ENCODE measurements at places on chromosomes 3 and 15. TPM values are rescaled to one million over a fixed set of nuclear protein-coding genes. Genes with fewer than 3 reads are reported as not detected.

GRCh38 chr15:35757361-35757760, 211.4 kb upstream of the DPH6 start:
- no peak for DNase-seq

DNA sequence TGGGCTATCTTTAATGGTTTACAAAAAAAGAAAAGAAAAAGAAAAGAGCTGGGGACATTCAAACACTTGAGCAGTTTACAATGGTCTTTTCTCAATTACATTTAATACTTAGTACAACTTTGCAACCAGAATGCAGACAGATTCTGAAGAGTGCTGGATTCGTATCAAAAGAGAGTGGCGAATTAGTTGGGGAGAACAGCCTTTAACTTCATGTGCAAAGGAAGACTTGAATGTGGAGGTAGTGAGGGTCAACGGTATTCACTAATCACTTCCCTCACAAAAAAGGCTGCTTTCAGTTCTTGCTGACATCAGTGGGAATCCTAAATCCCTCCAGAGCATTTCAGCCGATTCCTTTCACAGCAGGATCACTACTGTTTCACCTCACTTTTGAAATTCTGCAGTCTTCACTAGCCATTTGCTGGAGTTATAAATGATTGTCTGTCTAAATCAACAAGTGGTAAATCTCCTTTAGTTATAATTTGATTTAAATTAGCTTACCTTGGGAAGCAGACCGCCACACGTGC, 323.0 kb upstream of the SEMA6D start:
- no peak for DNase-seq

GRCh38 chr15:86876387-86876944, 796.8 kb downstream of the AGBL1 start:
- no peak for DNase-seq

DNA sequence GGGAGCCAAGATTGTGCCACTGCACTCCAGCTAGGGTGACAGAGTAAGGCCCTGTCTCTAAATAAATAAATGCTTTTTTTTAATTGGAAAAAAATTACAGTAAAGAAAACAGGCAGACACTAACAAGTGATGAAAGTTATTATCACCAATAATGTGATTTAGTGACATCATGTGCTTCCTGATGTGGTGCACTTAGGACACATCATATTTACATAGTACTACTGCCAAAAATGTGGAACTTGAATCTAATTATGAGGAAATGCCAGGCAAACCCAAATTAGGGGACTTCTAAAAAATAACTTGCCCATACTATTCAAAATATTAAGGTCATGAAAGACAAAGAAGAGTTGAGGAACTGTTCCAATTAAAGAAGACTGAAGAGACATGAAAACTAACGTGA, 30.8 kb downstream of the MAP4 start:
- no peak for DNase-seq

KIF15 gene
- polyA plus RNA-seq = 9.2 TPM

- no peak for DNase-seq
Measured at GRCh38 chr15:91947293-91947679, 93.8 kb downstream of the SLCO3A1 start.

CPN2 gene
- polyA plus RNA-seq = not detected

GRCh38 chr15:98547275-98547674, 101.1 kb upstream of the IGF1R start:
- DNase-seq = no peak

KNG1 gene
- polyA plus RNA-seq = not detected

CCNB2 gene
- 14.1 TPM for polyA plus RNA-seq

DNA sequence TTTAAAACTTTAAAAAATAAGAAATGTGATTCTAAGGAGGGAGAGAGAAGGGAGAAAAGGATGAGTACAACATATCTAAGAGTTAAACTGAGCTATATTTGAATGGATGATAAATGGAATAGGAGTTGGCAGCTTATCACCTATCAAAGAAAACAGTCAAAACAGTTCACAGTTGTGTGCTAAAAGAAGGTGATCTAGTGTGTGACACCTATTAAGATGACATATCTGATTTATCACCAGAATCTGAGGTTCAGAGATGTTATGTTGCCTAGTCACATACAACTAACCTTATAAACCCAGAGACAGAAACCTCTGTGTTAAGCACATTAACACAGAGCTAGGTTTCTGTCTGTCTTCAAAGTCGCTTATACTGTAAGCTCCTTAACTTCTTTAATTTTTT, 3.0 kb downstream of the ATP13A3 start:
- no peak for DNase-seq

PIGBOS1 gene
- 10.9 TPM for polyA plus RNA-seq

GRCh38 chr3:177823701-177824189, 626.5 kb upstream of the TBL1XR1 start:
- DNase-seq = no peak

SLC9C1 gene
- 0.42 TPM for polyA plus RNA-seq

DNA sequence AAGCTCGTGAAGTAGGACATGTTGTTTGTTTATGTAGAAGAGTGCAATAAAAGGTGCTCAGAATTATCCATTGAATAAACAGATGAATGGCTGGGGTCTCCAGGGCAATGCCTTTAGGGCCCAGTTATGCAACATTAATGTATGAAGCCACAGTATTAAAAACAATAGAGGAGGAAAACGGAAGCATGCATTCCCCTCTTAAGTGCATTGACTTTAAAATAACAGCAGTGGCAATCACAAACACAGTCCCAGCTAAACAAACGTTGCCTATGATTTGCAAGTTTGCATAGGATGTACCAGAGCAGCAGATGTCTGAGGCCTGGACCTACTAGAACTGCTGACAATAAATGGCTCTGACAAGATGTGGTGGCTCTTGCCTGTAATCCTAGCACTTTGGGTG, 60.6 kb upstream of the GCNT3 start:
- no peak for DNase-seq

- no peak for DNase-seq
Measured at GRCh38 chr15:64864068-64864467, 22.4 kb downstream of the PLEKHO2 start.

CAMP gene
- 1.5 TPM for polyA plus RNA-seq

- DNase-seq = no peak
Measured at GRCh38 chr3:15271785-15272381, 60.5 kb downstream of the SH3BP5 start.

CAND2 gene
- 59.0 TPM for polyA plus RNA-seq

DNA sequence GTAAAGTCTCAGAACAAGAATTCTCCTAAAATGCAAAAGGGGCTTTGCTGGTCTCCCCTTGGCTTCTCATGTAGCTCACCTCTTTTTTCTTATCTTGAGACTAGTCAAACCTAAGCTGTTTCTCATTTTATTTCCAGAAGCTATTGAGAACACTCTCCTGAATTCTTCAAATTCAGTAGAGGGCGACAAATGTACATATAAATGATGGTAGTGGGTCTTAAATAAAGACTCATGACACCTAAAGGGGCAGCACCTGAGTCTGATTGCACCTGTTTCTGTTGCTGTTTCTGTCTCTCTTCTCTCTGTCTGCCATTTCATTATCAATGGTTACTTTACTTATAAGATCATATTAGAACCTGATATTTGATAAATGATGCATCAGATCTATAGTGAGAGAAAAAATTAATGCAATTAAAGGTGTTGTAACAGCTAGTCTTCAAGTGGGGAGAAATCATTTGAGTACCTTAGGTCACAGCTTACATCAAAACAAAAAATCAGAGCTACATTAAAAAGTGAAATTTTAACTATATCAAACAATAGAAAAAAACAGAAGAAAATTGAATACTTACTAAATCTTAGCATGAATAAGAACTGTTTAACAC, 7.0 kb downstream of the ADIPOQ start:
- no peak for DNase-seq

THPO gene
- 1.8 TPM for polyA plus RNA-seq

GRCh38 chr3:139312959-139313358, 30.9 kb upstream of the MRPS22 start:
- no peak for DNase-seq

MESP1 gene
- polyA plus RNA-seq = 0.85 TPM

CPNE9 gene
- not detected for polyA plus RNA-seq

DNA sequence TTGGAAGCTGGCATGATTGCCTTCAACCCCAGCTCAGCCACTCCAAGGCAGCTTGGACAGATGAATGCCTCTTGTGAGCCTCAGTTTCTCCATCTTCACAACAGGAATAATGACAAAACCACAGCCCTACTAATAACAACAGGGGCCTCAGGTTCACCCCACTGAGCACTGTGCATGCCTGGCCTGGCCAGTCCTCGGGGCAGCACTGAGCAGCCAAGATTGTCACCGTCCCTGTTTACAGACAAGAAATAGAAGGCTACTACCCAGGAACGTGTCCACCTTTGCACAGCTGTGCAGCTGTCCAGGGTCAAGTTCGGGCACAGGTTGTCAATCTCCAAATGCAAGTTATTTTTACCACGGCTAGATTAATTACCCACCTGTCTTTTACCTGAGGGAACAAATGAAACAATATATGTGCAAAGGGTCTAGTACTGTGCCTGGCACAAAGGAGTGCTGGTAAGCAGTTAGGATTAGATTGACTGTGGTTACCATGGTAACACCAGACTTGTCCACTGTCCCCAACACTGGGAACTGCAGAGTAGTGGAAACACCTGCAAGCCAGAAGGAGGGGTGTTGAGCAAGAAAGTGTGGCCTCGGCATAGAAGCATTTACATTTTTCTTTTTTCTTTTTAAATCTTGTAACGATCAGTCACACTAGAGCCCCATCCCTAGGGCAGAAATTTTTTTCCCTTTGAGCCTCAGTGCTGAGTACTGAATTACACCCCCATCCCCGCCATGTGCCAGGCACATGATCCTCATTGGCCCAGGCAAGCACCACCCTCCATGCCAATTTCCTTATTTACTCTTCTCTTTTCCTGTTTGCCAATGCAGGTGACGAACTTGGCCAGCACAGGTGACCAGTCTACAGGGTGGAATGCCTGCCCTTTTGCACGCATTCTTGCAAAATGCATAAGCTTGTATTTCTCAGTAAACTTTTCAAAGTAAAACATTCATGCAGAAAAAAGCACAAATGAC, 66.3 kb upstream of the SLC6A6 start:
- DNase-seq = no peak

CACNA2D2 gene
- 4.3 TPM for polyA plus RNA-seq

GRCh38 chr3:143484846-143485512, 363.3 kb downstream of the SLC9A9 start:
- no peak for DNase-seq

- DNase-seq = no peak
Measured at GRCh38 chr15:28093752-28094535, 5.2 kb downstream of the OCA2 start.

DNA sequence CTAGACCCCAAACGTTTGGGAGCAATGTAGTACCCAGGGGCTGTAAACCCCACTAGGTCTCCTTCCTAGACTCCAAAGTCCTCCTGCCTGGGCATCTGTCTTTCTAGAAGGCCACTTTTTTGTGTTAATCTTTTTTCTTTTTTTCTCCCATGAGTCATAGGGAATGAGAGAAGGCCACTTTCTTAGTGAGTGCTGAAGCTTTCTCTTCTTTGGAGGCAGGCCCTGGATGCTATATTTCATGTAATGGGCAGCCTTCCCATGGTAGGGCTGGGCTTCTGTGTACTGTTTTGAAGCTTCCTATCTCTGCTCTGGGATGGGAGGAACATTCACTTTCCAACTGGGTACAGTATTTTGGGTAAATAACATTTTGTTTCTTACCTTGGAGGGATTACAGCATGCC, 15.2 kb upstream of the RTP2 start:
- no peak for DNase-seq

DNA sequence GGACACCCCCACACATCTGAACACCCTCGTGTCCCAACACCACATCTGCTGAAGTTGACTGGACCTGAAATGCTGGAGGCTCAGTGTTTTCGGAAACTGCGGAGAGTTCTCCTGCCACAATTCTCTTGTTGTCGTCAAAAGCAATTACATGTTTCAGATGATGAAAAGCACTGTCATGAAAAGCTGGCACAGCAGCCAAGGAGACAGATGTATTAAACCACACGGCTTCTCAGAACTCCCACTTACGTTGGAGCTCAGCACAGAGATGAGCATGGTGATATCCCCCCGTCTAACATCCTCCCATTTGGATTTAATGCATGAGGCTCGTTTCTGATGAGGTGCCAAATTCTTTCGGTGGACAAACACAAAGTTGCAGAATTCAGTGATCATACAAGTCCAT, 180.1 kb downstream of the RORA start:
- DNase-seq = no peak

DNA sequence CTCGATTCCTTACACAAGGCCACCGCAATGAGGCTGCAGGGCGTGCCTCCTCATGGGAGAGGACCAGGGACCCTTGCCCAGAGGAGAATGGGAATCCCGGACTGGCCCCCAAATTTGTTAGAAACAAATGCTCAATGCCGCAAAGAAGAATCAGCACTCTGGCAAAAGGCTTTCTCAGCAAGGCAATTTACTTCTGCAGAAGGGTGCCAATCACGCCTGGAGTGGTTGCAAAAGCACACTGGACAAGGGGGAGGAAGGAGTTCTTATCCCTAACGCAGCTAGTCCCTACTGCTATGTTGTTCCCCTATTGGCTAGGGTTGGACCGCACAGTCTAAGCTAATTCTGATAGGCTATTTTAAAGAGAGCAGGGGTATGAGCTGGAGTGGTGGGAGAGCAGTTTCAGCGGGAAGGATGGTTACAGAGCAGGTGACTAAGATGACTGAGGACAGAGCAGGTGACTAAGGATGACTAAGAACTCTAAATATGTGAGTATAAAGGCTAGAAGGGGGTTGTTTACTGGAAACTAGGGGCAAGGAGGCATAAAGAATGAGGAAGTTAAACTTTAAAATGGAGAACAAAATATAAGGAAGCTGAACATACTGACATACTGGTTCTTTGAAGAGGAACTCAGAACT, 48.5 kb downstream of the KATNBL1 start:
- no peak for DNase-seq

TMCO5A gene
- not detected for polyA plus RNA-seq

DNA sequence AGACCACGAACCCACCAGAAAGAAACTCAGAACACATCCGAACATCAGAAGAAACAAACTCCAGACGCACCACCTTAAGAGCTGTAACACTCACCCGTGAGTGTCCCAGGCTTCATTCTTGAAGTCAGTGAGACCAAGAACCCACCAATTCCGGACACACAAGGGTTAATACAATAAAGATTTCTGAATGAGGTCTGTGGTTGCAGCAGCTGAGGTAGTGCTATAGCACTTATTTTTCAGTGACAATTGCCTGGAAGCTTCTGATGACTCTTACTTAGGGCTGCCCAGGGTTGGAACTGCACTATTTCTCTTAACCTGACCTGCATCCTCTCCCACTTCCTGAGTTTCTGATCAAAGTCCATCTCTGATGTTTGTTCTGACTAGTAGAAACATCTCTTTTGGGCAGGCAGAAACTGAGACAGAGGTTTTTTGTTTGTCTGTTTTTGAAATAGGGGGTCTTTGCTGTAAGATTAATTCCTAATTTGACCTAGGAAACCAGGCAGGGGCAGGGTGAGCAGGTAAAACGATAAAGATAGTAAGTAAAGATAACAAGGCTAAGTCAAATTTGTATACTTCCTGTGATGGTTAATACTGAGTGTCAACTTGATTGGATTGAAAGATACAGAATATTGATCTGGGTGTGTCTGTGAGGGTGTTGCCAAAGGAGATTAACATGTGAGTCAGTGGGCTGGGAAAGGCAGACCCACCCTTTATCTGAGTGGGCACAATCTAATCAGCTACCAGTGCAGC, 169.1 kb downstream of the GAP43 start:
- no peak for DNase-seq

GRCh38 chr15:40511472-40512133, 40.8 kb downstream of the CHST14 start:
- DNase-seq = no peak

GRCh38 chr3:14343338-14344112, 58.9 kb upstream of the SLC6A6 start:
- no peak for DNase-seq

- DNase-seq = no peak
Measured at GRCh38 chr3:138914870-138915502, 32.0 kb downstream of the FOXL2 start.

SLC12A1 gene
- polyA plus RNA-seq = 0.15 TPM
